Activated naive CD4-positive, alpha-beta T cell treated with anti-CD3 and anti-CD28 coated beads, Interleukin-2, amount 10 ng/mL, durations not matched to agents 7 days and 5 days (primary cell): ENCODE measurements at places on chromosomes 3 and 15.

DNA sequence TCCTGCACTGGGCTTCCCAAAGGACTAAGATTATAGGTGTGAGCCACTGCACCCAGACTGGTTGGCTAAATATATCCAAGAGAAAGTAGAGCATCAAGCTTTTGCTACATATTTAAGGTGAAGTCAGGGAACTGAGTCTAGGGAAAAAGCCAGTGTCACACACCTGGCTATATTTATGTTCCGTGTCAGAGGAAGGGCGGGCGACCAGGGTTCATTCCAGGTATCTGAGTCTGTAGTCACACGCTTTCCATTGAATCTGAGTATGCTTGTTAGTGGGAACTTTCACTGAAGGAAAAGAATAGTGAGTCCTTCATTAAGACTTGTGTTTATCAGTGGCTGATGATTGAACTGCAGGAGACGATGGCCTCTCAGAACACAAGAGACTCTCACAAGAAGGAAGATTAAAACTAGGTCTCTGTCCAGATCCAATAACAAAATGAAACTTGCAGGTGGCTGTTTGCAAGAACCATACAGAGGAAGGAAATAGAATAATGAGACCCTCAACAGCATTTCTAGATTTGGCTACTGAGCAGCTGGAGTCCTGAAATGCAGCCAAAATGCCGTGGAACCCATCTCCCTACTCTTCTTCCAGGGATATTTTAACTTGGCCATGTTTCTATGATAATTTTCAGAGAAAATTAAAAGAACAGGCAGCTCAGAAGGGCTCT lies 276.3 kb downstream of the THSD4 start:
- no peak for DNase-seq

GRCh38 chr3:73766599-73767381 lies 142.0 kb upstream of the PDZRN3 start:
- DNase-seq: no peak

DNA sequence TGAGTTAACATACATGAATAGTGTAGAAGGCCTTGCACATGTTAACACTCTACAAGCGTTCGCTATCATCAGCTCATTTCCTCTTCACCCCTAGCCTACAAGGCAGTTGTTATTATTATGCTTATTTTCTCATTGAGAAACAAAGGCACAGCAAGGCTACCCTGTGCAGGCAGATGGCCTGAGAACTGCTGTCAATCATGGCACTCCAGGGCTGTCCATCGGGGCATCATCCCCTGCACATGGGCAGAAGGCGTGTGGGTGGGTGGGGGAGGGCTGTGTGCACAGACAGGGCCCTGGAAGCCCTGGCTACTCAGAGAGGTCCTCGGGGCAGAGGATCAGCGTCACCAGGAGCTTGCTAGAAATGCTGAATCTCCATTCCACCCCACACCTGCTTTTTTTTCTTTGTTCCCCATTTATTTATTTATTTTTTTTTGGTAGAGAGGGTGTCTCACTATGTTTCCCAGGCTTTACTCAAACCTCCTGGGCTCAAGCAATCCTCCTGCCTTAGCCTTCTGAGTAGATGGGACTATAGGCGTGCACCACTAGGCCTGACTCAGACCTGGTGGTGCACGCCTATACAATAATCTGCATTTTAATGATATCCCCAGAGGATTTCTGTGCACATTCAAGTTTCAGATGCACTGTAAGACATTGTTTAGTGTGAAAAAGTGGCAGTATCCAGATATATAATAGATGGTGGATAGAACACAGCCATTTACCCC lies 9.6 kb upstream of the ZXDC start:
- DNase-seq: no peak

GRCh38 chr3:118637846-118638245 lies 396.8 kb downstream of the IGSF11 start:
- DNase-seq: no peak

GRCh38 chr3:170780955-170781354 lies 89.0 kb downstream of the RPL22L1 start:
- DNase-seq: no peak

- no peak for DNase-seq
These were observed 13.2 kb downstream of the NR1I2 start for GRCh38 chr3:119794971-119795612.

- DNase-seq: no peak
These were observed 198.5 kb upstream of the MRPL3 start for GRCh38 chr3:131701153-131701770.

- DNase-seq: no peak
These were observed 62.6 kb downstream of the AQP9 start for GRCh38 chr15:58200739-58201138.

GRCh38 chr3:189383630-189384029 lies 211.9 kb downstream of the TPRG1 start:
- DNase-seq: no peak

- no peak for DNase-seq
These were observed 81.2 kb upstream of the THBS1 start for GRCh38 chr15:39499681-39500080.

DNA sequence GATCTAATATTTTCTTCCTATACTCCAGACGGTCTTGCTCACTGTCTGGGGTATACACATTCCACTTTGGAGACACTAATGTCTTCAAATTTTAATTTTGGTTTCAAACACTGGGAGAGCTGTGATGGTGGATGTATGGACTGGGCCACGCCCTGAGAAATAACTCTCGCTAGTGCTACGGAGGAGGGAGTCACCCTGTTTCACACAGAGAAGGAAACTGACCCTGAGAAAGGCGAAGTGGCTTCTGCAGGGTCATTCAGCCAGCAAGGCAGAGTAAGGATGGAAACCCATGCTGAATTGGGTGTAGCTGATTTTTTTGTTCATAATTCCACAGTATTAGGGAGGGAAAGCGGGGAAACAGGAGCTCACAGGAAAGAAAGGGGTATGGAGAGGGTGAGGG lies 8.6 kb upstream of the SKIC8 start:
- DNase-seq: no peak

GRCh38 chr15:88166082-88166993 lies 90.2 kb downstream of the NTRK3 start:
- DNase-seq: peak; percentile 32

DNA sequence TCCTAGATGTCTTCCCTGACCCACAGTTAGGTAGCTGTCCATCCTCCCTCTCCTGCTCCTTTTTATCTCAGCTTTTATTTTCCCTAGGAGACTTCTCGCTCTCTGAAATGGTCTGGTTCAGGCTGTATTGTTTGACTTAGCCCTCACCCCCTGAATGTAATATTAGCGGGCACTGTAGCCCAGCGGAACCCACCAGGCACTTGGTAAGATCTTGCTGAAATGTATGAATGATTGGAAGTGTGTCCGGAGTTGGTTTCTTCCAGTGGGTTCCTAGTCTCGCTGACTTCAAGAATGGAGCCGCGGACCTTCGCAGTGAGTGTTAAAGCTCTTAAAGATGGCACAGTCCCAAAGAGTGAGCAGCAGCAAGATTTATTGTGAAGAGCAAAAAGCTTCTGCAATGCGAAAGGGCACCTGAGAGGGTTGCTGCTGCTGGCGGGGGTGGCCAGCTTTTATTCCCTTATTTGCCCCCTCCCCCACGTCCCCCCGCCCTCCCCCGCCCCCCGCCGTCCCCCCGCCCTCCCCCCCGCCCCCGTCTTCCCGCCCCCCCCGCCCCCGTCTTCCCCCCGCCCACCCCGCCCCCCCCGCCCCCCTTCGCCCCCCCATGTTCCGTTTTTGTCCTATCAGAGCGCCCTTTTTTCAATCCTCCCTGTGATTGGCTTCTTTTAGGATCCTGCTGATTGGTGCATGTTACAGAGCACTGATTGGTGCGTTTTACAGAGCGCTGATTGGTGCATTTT lies 694 bp upstream of the EEFSEC start:
- peak; percentile 27 for DNase-seq

- no peak for DNase-seq
These were observed 115.3 kb downstream of the MEGF11 start for GRCh38 chr15:66138096-66138783.

- DNase-seq: no peak
These were observed 28.3 kb downstream of the RFT1 start for GRCh38 chr3:53101956-53102355.

GRCh38 chr3:14375192-14375591 lies 27.2 kb upstream of the SLC6A6 start:
- DNase-seq: no peak

GRCh38 chr15:56950979-56951378 lies 32.5 kb downstream of the TCF12 start:
- DNase-seq: no peak

GRCh38 chr3:28210968-28211713 lies 30.3 kb upstream of the CMC1 start:
- no peak for DNase-seq

- DNase-seq: no peak
These were observed 11.4 kb downstream of the ZIC1 start for GRCh38 chr3:147420353-147421183.

GRCh38 chr3:9916346-9916733 lies 558 bp upstream of the IL17RC start:
- no peak for DNase-seq

DNA sequence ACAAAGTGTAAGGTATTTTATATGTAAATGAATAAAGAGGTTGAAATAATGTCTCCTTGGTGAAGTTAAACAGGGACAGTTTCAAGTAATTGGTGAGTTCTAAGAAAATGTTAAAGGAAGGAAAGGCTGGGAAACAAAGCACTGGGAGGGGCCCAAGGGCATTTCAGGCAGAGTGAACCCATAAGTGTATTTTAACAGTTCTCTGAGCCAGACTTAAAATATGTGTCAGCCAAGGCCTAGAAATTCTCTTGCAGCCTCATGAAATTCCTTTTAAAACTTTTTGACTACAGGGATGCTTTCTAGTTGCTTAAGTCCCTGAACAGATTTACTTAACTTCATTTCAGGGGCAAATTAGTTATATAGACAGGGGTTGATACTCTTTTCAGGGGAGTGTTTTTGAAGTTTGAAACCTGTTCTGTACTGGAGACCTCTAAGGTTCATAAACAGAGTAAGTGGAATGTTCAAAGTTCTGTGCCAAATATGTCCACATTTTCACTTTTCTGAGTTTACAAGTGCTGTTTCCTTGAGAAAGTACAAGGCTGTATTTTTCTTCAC lies 77.6 kb downstream of the GALK2 start:
- no peak for DNase-seq

GRCh38 chr3:113275929-113276750 lies 64.8 kb downstream of the BOC start:
- DNase-seq: no peak

DNA sequence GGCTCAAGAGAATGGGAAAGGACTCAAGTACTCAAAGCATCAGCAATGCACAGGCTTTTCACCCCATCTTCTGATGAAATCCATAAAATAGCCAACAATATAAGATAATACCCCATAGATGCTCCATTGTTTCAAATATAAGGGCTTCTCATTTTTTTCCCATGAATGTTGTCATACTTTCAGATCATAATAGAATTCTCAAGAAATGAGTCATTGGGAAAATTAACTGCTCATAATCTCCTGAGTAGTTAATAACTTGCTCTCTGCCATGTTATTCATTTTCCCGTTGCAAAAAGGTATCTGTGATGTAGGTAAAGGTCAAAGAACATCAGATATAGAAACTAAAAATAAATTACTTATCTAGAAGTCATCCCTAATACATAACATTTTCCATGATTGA lies 121.9 kb downstream of the NSUN3 start:
- no peak for DNase-seq

- DNase-seq: no peak
These were observed at the start of gene TM4SF1 for GRCh38 chr3:149377408-149378364. Gene TM4SF1 (minus strand): TSS chr3:149377649. CDS start chr3:149377547, 102 bp downstream.

GRCh38 chr3:123322866-123323265 lies 121.1 kb downstream of the SEC22A start:
- DNase-seq: no peak

DNA sequence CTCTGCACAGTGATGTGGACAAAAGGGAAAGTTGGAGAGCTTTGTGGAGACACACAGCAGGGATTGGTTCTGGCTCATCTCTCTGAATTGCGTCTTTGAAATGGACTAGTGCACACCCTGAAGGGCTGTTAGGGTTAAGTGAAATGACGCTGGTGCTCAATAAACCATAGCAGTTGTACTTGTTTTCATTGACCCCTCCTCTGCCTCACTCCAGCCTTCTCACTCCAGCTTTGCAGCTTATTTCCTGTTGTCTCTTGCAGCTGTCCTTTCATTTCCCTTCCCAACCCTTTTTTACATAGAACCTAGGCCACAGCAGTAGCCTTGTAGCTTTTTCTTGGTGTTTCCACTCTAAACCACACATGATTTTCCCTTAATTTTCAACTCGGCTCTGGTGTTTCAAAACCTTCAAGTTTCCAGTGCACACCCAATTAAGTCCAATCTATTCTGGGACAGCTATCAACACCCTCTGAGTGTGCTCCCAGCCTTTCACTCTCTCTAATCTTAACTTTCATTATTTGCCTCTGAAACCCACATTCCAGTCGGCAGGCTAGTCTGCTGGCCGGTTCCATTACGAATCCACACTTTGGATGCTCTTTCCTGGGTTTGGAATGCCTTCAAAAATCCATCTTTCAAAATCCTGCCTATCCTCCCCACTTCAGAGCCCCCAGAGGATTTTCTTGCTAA lies 6.4 kb downstream of the C3orf52 start:
- no peak for DNase-seq

- no peak for DNase-seq
These were observed 96.1 kb downstream of the MCTP2 start for GRCh38 chr15:94327356-94327936.

DNA sequence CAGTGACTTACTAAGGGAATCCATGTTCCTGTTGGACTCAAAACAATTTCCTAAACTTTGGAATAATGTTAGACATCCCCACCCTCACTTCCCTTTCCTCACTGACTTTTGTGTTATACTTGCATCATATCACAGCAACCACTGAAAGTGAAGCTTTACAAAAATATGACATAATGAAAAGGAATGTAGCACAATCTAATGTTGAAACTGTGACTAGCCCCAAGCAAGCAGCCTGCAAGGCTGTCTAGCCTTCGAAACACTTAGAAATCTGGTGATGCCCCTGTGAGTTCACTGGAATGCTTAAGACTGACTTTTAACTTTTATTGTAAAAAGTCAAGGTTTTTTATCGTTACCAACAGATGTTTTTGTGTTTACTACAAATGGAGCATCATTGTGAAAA lies 203.7 kb upstream of the ZNF385D start:
- DNase-seq: no peak

- DNase-seq: no peak
These were observed 39.2 kb downstream of the PHC3 start for GRCh38 chr3:170142373-170142772.

GRCh38 chr3:100880072-100880471 lies 113.1 kb downstream of the ABI3BP start:
- no peak for DNase-seq

- no peak for DNase-seq
These were observed 53.1 kb downstream of the MCF2L2 start for GRCh38 chr3:183375337-183375736.

GRCh38 chr15:27336676-27337075 lies 365.7 kb downstream of the GABRG3 start:
- no peak for DNase-seq
